ENCODE measurements at places on chromosomes 7 and 10. TPM values are rescaled to one million over a fixed set of nuclear protein-coding genes. Genes with fewer than 3 reads are reported as not detected.

DNA sequence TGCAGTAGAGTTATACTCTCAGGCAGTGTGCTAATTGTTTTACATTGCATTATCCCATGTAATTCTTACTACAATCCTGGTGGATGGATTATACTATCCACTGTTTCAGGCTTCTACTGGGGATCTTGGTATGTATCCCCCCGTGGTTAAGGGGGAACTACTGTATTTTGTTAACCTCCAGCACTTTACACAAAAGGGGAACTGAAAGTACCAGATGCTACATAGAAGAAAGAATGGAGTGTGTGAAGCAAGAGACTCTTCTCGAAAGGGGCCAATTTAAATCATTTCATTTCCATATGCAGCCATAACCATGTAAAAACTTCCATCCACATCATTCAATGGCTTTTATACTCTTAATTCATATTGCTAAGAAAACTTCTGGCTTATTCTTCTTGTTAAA, 69.4 kb downstream of the C1GALT1 start:
- no peak for DNase-seq

DNA sequence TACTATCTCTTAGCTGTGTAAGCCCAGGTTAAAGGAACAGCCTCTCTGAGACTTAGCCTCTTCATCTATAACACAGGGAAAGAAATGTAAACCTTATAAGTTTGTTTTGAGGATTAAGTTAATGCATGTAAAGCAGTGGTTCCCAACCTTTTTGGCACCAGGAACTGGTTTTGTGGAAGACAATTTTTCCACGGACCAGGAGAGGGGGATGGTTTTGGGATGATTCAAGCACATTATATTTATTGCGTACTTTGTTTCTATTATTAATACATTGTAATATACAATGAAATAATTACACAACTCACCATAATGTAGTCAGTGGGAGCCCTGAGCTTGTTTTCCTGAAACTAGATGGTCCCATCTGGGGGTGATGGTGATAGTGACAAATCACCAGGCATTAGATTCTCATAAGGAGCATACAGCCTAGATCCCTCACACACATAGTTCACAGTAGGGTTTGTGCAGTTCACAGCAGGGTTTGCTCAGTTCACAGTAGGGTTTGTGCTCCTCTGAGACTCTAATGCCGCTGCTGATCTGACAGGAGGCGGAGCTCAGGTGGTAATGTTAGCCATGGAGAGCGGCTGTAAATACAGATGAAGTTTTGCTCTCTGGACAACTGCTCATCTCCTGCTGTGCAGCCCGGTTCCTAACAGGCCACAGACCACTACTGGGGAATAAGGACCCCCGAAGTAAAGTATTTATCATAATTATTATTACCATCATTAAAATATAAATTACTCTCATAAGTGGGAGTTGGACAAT, 41.3 kb upstream of the ANK3 start:
- DNase-seq: no peak

DNA sequence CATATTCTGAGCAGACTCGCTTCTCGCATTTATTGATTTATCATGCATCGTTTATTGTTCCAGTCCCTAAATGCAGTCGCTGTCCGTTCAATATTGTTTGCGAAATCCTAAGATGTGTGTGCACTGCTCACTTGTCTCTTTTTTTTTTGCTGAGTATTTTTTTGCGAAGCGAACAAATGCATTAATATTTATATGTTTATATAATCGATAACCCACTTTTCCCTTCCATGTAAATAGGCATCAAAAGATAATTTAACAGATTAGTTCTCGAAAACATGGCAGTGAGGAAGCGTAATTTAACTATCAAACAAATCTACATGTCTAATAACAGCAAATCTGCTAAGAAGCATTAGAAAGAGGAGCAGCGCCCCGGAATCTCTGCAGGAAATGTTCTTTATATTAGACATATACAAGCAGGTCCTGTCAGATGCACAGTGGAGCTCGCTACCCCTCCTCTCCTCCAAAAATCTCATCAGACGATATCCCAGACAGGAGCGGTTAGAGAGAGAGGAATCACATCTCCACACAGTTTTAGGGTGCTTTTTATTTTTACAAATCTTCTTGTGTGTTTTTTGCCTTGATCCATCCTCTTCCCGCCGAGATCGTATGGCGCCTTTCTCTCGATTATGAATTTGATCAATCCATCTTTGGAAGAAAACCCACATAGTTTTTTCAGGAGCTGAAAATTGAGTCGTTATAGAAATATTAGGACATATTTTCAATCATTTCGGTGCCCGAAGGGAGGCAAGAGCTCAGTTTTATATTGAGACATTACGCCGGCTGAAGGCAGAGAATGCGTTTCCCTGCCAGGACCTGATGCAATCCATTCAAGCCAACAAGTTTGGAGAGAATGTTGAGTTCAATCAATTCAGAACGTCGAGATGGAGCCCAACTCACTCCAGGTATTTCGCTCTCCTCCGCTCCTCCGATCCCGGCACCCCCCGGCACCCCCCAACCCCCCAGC, at the start of gene ARID5B:
ARID5B (plus strand) TSS at position 871 of the 964 bp plus-strand sequence; CDS start at position 882, 11 bp downstream.
- peak; percentile 84 for DNase-seq

DNA sequence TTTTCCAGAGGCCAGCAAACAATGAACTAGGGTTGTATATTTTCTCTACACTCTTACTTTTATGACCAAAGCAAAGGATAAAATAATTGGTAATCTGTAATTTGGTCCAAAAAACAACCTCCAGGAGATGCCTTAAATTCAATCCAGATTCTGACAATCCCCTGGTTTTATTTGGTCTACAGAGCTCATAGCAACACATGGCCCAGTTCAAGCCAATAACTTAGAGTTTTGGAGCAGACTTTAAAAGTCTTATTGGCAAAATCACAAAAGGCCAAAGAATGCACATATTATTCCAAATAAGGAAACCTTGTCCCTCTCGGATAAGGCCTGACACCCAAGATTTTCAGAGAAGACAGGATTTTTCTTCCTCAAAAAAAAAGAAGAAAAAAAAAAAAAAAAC, 51.9 kb downstream of the SORBS1 start:
- no peak for DNase-seq

DNA sequence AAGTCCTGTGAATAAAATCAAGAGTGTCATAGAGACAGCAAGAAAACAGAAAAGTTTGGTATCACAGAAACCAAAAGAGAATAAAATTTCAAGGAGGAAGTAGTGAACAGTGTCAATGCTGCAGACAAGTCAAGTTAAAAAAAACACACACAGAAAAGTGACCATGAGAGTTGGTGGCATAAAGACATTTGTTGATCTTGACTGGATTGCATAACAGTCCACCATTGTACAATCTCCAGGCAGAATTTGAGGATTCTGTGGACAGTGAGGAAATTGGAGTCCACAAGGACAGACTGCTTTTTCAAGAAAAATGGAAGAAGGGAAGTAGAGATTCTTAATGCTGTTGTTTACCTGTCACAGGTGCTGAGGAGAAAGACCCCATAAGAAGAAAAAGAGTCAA, 412.5 kb downstream of the PLXDC2 start:
- no peak for DNase-seq

- DNase-seq: peak; percentile 81
These were observed 82.7 kb downstream of the SPAG6 start for GRCh38 chr10:22427890-22428571.

DNA sequence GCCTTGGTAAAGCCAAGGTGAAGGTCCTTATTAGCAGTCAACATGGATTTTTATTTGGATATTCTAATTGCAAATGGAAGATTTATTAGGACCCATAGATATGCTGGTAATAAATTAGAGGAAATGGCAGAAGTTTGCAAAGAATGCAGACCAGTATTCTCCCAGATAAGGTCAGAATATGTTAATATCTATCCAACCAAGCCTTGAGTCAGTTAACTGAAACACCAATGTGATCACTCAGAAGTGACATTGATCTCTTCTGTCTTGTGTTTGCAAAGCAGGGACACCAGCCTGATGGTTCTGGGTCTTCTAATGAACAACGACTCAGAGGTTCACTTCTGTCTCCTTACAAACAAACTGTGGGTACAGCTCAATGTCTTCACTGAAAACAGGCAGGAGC, 21.5 kb downstream of the UROS start:
- no peak for DNase-seq

DNA sequence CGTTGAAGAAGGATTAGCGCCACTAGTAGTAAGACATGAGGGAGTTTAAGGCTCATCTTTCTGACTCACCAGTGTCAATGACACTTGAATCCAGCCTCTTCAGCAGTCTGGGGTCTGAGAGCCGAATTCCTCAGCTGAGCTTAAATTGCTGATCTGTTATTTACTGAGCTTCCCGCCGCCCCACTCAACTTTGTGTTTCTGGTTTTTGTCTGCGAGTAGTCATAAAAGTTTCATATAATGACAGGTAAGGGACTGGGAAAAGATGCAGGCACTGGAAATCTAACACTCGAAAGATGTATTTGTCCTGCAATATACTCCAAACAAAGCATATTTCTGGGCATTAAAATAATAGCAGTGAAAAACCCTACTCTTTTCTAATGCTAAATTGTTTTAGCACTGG, 51.2 kb upstream of the RELN start:
- no peak for DNase-seq

RNF148 gene
- 1.2 TPM for total RNA-seq

TUBAL3 gene
- not detected for total RNA-seq

- DNase-seq: no peak
These were observed 68.7 kb upstream of the SEC61G start for GRCh38 chr7:54827734-54828133.

- DNase-seq: no peak
These were observed 35.5 kb downstream of the ICA1 start for GRCh38 chr7:8226501-8226900.

Data from osteoblast (primary cell).